ENCODE measurements at places on chromosomes 5 and 9.

- DNase-seq = no peak
Measured at GRCh38 chr5:82338771-82339373, 60.7 kb upstream of the RPS23 start.

GRCh38 chr5:154335065-154335448 is 110.7 kb upstream of the SAP30L start:
- DNase-seq = no peak

- DNase-seq = no peak
Measured at GRCh38 chr9:129697656-129698253, 32.3 kb downstream of the PRRX2 start.

GRCh38 chr5:157108976-157109375 is at the start of gene HAVCR2:
TSS of gene HAVCR2 (minus strand) at chr5:157109044. CDS start at chr5:157108983, 61 bp downstream.
- no peak for DNase-seq

DNA sequence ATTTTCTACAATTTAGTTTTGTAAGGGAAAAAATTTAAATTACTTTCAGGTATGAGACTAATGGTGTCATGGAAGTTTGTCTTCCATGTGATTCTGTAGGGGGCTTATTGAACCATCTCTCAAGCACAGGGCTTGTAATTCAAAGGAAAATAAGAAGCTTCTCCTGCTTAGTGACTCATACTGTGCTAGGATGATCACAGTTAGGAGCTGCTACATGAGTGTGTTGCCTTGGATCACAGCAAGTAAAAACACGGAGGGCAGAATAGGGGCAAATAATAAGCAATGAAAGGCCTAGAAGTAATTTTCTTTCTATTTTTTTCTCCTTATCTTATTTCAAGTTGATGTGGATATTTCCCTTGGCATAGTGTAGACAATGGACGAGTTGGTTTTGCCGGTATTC is 28.9 kb downstream of the TMEM167A start:
- no peak for DNase-seq

GRCh38 chr5:59222687-59223511 is 640.0 kb downstream of the RAB3C start:
- DNase-seq = no peak

- no peak for DNase-seq
Measured at GRCh38 chr5:135233477-135233876, 165.6 kb downstream of the MACROH2A1 start.

DNA sequence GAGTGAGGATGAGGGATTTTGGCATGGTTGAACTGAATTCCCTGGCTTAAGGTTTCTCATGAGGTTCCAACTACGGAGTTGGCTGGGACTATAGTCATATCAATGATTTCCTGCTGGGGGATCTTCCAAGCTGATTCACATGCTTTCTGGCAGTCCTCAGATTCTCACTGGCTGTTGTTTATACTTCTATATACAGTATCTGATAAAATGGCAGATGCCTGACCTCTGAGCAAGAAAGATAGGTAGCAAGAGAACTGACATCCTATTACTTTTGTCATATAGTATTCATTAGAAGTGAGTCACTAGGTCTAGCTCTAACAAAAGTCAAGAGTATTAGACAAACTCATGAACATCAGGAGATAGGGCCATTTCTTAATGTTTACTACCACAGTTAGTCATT is 440.9 kb upstream of the EDIL3 start:
- DNase-seq = no peak

GRCh38 chr9:20207176-20207575 is 415.1 kb downstream of the MLLT3 start:
- no peak for DNase-seq

- no peak for DNase-seq
Measured at GRCh38 chr5:100902440-100903038, 543 bp downstream of the ST8SIA4 start.

DNA sequence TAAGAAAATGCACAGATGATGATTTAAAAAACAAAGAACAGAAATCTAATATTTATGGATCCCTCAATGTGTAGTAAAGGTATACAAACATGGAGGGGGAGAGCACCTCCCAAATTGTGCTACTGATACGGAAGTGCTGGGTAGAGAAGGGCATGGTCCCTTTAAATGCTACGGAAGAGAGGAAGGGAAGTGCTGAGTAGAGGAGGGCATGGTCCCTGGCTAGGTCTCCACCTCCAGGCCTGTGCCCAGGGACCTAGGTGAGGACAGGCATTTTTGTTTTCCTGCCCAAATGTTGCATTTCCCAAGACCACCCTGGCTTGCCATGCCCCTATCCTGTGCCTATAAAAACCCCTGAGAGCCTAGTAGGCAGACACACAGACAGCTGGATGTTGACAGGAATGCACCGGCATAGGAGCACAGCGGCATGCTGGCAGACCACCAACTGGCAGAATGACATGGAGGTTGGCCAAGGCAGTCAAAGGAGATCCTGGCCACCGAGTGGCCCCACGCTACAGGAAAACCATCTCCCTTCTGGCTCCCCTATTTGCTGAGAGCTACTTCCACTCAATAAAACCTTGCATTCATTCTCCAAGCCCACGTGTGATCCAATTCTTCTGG is 62.1 kb upstream of the SPDL1 start:
- no peak for DNase-seq

- DNase-seq = no peak
Measured at GRCh38 chr5:135561266-135561665, 17.5 kb downstream of the CXCL14 start.

GRCh38 chr5:179820127-179820482 is 600 bp upstream of the SQSTM1 start:
- DNase-seq = no peak

DNA sequence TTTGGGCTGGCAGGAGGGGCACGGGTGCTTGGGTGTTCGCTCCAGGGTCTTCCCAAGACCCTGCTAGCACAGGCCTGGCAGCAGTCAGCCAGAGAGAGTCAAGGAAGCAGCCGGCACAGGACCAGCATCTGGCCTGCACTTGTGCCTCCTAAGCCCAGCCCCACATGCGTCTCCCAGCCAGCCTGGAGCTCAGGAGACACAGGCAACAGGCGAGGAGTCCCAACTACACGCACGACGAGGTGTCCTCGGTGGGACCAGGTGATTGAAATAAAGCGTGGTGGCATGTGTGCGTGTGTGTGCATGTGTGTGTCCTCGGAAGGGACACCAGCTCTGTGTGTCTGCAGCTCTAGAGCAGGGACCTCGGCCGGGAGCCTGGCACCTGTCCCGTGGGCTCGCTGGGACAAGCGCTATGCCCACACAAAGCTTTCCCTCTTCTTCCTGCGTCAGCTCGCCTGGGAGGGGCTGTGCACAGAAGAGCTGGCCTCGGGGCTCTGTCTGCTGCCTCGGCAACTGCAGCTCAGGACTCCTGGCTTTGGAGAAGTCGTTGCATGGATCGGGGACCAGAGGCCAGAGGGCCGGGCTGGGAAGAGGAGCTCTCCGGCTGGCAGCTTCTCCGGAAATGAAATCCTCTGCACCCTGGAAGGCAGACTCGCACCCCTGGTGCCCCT is 14.7 kb upstream of the SLC9A3 start:
- DNase-seq = no peak

GRCh38 chr5:54146916-54147315 is 163.5 kb downstream of the ARL15 start:
- no peak for DNase-seq

DNA sequence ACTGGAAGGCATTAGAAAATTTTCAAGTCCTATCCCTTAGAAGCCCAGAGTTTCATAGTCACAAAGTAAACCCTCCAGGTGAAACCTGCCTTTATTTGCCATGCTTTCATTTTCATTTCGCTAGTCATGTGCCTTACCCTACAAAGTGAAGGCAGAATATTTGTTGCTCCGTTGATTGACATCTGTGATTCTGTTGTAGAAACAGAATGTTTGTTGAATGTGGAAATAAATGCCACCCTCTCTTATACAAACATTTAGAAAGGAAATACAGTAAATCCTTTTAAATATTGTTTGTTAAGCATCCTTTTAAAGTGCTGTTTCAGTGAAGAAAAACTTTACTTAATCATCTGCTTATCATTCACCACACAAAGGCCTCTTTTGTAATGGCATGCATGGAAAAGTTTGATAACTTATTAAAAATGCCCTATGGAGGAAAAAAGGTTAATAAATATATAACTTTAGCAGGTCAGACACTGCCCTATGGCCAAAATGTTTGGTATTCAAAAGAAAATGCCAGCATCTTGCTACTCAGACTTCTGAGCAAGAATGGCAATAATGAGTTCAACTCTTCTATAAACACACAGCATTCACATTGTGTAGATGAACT is 34.3 kb upstream of the CAST start:
- DNase-seq = no peak

GRCh38 chr5:34439601-34440000 is 216.5 kb upstream of the RAI14 start:
- no peak for DNase-seq

GRCh38 chr9:120071760-120072159 is 508.2 kb downstream of the CDK5RAP2 start:
- DNase-seq = no peak

- no peak for DNase-seq
Measured at GRCh38 chr5:137398154-137398553, 101.0 kb downstream of the SPOCK1 start.

- DNase-seq = no peak
Measured at GRCh38 chr9:132894346-132894745, 15.6 kb downstream of the SPACA9 start.

- DNase-seq = no peak
Measured at GRCh38 chr9:826500-827280, 14.8 kb upstream of the DMRT1 start.

- no peak for DNase-seq
Measured at GRCh38 chr5:150301170-150301505, 1.6 kb downstream of the ARSI start.

GRCh38 chr5:43245724-43246385 is 53.8 kb downstream of the NIM1K start:
- no peak for DNase-seq

DNA sequence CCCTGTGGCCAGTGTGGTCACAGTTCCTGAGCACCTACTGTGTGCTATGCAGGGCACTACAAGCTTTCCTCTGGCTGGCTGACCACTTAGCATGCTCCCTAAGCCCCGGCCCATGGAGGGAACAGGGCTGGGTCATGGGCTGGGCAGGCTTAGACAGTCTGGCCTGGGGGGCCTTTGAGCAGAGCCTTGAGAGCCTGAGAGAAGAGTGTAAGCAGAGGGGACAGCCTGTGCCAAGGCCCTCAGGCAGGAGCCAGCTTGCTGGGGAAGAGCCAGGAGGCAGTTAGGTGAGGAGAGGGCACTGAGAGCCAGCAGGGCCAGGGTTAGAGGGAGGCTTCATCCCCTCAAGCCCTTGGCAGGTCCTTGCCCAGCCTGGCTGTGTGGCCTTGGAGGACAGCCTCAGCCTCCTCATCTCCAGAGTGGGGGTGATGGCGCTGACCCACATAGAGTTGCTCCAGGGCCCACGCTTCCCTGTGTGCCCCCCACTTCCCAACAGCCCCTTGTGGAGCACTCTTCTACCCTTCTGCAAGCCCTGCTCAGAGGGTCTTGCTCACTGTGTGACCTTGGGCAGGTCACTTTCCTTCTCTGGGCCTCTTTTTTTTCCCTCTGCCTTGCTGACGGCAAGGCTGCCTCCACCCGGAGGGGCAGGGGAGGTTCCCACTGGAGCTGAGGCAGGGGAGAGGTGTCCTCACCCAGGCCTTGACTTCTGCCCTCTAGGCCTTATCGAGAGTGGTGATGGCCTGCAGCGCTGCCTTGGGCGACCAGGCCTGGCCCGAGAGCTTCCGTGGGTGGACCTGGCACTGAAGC is 107.1 kb downstream of the PHF2 start:
- DNase-seq = no peak

DNA sequence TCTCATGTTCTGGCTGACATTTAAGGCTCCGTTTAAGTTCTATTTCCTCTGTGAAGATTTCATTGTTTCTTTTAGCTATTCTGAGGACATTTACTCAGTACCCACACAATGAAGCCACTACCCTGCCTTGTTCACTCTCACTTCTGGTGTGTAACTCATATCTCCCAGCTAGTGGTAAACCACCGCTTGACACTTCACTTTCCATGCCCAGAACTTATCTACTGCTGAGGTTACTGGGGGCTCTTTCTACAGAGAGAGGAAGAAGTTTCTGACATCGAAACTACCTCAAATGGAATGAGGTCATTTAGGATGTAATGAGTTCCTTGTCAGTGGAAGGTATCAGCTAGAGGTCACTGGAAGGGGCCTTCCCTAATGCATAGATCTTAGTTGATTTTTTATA is 501.5 kb downstream of the DMAC1 start:
- DNase-seq = no peak

DNA sequence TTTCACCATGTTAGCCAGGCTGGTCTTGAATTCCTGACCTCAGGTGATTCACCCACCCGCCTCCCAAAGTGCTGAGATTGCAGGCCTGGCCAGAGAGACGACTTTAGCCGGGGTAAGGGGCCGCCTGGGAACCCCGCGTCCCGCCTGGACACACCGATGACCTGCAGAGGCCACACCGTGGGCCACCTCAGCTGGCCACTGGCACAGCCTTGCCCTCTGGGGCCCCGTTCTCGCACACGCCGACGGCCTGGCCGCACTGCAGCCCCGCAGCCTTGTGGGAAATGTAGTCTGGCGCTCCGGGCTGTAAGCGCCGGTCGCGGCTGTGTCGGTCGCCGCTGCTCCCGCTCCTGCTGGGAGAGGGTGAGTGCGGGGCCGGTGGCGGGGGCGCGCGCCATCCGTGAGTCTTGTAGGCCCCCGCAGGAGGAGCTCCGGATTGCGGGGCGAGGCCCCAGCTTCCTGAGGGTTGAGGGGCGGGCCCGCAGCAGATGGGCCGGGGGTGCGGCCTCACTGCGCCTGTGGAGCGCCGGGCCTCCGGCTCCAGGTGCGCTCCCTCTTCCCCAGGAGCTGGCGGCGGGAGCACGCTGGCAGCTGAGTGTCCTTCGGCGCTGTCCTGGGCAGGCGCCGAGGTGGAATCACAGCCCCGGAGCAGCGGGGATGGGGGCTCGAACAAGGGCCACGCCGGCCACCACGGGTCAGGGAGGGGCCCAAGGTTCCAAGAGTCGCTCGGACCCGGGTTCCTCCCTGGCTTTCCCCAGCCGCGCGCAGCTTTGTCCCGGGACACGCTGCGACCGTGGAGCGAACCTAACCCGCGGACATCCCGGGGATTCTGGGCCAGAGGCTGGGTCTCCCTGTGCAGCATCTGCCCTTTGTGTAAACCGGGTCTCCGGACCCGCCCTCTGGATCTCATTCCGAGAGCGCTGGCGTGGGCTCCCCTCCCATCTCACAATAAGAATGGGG is at the start of gene ZFP2:
Gene ZFP2, plus strand, starts transcription at position 299 of the 957 bp plus-strand sequence. CDS start 35,401 bp downstream, outside the sequence.
- DNase-seq = peak; percentile 28

GRCh38 chr9:71112866-71113265 is 8.6 kb downstream of the TRPM3 start:
- DNase-seq = no peak

DNA sequence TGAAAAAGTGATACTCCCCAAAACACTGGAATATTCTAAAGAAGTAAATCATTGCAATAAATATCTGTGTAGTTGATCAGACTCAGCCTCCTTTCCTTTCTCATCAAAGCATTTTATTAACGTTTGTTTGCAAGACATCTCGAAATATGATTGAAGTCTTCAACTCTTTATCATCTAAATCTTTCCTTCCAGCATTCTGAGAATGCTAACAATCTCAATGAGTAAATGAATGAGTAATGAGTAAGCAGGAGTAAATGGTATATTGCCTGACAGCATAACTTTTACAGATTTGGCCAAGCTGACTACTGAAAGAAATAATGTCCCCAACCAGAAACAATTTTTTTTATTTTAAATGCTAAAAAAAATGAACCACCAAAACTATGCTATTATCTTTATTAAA is 157.1 kb downstream of the SLCO4C1 start:
- no peak for DNase-seq

- DNase-seq = no peak
Measured at GRCh38 chr5:178641711-178642110, 14.9 kb upstream of the CLK4 start.

GRCh38 chr5:141529873-141530272 is 41.0 kb downstream of the PCDHGC5 start:
- no peak for DNase-seq

- DNase-seq = no peak
Measured at GRCh38 chr5:147805030-147805454, 22.5 kb upstream of the JAKMIP2 start.

All from HT1080 (cell line).